Cortex of kidney (tissue), 1 donor: ENCODE measurements at places on chromosomes 7 and 10.

GRCh38 chr7:77960336-77960735 is 161.8 kb downstream of the PHTF2 start:
- no peak for DNase-seq

DNA sequence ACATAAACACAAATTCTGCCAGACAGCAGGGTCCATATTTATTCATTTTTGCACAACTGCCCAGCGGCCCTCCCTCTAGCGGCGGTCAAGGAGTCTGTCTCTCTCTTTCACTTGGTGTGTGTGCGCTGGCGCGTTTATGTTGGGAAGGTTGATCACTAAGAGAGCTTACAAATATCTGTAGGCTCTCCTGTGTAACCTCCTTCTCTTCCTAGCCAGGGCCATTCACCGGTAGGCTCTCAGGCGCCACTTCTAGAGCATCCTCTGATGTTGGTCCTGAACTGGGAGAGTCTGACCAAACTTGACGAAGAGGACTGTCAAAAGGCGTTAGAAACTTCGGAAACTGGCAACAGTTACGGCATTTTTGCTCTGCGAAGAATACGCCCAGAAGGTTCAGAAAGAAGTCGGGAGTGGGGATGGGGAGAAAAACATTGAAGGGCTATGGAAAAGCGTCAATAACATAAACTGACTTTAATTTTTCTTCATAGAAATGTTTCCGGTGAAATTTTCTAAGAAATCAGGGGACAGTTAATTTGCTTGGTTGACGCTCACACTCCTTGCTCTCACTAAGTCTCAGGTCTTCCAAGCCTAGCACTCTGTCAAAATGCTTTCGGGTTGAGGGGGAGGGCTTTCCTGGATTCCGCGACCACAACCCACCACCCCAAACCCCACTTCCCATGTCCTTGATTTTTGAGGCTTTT is 731.1 kb downstream of the ZWINT start:
- no peak for DNase-seq

- DNase-seq = no peak
Measured at GRCh38 chr10:110431659-110432058, 66.0 kb upstream of the DUSP5 start.

DNA sequence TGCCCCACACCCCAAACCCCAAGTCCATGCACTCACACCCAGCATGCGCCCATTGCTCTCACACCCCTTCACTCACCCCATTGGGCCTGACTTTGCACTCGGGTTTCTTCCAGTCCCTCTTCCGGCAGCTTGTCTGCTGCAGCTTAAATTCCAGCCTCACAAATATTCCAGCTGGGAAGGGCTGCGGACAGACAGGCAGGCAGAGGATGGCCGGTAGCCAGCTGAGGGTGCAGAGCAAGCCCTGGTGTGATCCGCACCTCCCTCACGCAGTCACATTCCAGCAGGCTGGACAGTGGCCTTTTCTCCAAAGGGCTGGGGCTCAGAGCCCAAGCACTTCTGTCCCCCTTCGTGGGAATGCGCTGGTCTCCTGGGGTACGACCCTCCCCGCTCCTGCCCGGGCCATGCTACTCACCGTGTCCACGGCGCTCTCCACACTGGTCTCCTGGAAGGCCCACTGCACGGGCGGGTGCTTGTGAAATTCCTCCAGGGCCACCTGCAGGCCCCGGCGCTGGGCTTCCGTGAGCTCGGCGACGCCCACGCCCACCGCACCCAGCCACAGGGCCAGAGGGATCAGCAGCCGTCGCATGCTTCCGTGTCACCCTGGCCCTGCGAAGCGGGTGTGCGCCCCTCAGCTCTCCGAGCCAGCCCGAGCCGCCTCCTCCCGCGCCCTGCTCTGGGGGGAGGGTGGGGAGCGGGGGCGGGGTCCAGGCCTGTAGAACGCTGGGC is 1.2 kb downstream of the RARRES2 start:
- DNase-seq = no peak
